HTR-8/SVneo (cell line): ENCODE measurements at places on chromosomes 4 and X.

DNA sequence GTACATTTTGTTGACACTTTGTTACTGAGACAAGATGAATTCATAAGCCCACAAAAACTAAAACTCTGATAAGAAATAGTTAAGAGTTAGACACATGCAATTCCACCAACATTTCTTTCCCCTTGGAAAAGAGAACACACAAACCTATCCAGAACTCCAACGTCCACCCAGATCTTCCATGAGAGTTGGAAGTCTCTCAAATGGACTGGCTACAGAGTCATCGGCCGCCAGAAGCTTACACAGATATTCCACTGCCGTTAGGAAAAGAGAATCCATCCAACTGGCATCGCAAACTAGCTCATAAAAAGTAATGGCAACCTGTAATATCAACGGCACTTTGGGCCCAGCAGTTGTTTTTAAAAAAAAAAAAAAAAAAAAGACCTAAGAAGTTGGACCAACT lies 114.7 kb downstream of the PRKX start:
- no peak for DNase-seq

GRCh38 chr4:148054275-148054674 lies 322.4 kb downstream of the ARHGAP10 start:
- no peak for DNase-seq

- DNase-seq = no peak
Observed at GRCh38 chr4:115489279-115489678, 375.9 kb upstream of the NDST4 start.

DNA sequence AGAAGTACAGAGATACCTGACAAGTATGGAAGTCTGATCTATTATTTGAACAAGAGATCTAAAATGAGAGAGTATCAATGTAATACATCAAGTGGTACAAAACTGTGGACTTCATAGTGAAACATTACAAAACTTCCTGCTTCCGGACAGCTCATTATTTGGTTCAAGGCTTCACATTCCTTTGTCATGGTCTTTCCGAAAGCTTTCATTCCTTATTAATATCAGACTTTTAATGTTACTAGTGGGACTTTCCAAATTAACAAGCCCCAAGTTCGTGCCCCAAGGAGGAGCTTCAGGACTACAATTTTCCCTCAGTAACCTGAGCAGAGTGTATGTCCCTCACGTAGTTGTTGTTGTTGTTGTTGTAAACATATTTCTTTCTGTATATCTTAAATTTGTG lies 1.2 kb downstream of the CHIC2 start:
- no peak for DNase-seq

- DNase-seq = no peak
Observed at GRCh38 chrX:18624599-18624998, 47.3 kb downstream of the RS1 start.

- no peak for DNase-seq
Observed at GRCh38 chr4:146398404-146398803, 123.3 kb downstream of the SLC10A7 start.

- no peak for DNase-seq
Observed at GRCh38 chrX:38561951-38562719, 793 bp downstream of the TSPAN7 start.

GRCh38 chr4:25941457-25942221 lies 27.6 kb downstream of the SMIM20 start:
- DNase-seq = no peak

DNA sequence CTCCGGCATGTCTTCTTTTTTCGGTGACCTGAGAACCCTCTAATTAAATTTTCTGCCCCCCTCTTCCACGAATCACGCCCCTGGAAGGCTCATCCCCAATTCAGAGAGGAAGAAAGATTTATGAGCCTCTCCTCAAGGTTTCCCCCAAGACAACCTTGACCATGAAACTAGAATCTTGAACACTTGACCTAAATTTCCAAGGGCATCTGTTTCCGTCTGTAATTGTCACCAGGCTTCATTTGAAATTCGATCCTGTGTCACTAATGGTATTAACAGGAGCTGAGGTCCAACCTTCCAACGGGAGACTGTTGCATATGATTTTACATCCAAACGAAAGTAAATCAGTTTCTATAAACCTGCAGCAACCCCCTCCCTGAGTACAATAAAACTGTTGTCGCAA lies 139.9 kb upstream of the ZIC3 start:
- no peak for DNase-seq

DNA sequence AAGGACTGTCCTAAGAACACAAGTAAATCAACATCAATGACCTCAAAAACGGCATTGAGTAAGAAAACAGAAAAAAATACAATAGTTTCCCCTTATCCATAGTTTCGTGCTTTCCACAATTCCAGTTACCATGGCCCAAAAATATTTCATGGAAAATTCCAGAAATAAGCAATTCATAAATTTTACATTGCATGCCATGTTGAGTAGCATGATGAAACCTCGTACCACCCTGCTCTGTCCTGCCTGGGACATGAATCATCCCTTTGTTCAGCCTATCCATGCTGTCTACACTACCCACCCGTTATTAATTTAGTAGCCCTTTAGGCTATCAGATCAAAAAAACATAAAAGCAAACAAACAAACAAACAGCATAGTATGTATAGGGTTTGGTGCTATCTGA lies 51.1 kb downstream of the KLF3 start:
- DNase-seq = no peak

- no peak for DNase-seq
Observed at GRCh38 chr4:20698820-20699219, 1.4 kb upstream of the PACRGL start.

DNA sequence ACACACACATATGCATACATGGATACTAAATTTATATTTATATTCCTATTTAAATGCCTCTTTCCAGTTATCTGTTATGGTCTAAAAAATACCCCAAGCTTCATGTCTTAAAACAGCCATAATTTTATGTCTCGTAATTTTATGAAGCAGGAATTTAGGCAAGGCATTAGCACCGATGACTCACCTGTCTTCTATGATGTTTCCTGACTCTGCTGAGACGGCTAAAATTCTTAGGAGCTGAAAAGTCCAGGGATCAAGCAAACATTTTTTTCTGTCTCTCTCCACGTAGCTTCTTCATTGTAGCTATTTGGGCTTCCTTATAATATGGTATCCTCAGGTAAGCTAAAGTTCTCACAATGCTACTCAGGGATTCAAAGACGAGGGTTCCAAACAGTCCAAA lies 930.3 kb downstream of the STIM2 start:
- DNase-seq = peak; percentile 9

GRCh38 chrX:104647084-104647483 lies 81.1 kb downstream of the IL1RAPL2 start:
- no peak for DNase-seq

DNA sequence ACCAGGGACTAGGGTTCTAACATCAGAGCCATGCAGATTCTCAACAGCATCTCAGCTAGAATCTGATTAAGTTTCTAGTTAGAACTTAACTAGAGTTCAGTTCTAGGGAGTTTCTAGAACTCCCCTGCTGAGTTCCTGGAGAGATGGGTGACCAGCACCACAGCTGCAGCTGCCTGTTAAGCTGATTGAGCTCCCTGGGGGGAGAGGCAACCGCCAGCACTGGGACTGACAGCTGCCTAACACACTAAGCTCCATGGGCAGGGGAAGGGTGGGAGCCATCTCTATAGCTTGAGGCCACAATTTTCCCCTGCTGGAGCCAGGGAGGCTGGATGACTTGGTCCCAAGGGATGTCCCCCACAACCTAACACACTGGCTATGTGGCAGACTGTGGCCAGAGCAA lies 84.2 kb downstream of the CHIC1 start:
- DNase-seq = no peak

DNA sequence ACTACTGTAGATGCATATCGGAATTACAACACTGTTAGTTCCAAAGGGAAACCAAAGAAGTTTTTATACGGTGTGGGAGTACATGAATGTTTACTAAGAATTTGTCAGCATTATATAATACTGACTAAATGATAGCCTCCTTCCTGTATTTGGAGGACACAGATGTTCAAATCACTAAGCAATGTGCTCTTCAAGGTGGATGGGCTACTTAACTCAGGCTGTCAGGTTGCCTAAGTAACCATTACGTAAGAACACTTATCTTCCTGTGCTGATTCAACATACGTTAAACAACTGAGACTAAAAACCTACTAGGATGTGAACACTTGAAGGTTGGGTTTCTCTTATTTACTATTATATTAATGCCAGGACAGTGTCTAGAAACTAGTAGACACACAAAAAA lies 81.9 kb upstream of the HPGD start:
- no peak for DNase-seq

GRCh38 chr4:166318810-166319525 lies 445.9 kb downstream of the TLL1 start:
- peak; percentile 12 for DNase-seq

DNA sequence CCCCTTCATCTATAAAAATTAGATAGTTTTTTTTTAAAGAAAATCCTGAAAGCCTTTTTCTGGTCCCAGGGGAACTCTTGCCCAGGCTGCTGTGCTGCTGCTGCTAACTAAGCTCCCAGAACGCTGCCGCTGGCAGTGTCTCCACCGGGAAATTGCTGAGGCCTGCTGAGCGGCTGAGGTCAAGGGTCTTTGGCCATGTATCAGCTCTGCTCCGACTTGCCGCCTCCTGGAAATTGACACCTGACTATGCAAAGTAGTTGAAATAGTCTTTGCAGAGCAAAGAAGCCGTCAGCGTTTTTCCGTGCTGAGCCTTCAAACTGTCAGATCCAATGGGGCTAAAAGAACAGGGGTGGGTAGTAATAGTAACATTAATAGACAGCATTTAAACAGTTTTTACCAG lies 839 bp downstream of the QDPR start:
- DNase-seq = no peak

DNA sequence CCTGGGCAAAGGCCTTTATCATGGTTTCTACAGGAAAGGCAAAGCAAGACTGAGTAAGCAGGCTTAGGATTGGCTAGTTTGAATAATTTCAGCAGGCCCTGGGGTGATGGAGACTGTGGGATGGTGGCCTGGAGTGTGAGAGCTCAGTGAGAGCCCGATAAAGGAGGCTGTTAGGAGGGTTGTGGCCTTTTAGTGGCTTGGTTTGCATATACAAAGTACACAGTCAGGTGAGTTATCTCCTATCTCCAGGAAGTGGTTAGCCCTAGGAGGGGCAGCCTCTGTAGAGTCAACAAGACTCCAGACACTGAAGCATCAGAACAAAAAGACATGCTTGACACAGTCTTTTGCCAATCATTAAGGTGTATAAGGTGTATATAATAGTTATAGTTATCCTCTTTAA lies 157.2 kb downstream of the CFAP299 start:
- DNase-seq = no peak

- no peak for DNase-seq
Observed at GRCh38 chrX:38732866-38733265, 68.4 kb upstream of the MID1IP1 start.

- peak; percentile 19 for DNase-seq
Observed at GRCh38 chr4:149897783-149898182, 82.1 kb upstream of the IQCM start.

DNA sequence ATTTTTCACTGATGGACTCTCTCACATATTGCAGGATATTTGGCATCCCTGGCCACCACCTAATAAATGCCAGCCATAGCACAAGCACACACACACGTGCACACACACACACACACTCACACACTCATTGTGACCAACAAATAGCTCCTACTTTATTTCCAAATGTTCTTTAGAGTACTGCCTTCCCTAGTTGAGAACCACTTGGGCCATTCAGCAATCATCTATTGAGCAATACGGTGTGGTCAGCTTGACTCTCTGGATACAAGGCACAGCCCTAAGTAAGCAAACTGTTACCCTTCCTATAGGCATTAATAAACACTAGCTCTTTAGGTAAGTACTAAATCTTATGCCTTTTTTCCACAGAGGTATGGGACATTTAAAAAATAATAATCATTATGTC lies 21.1 kb downstream of the CORIN start:
- no peak for DNase-seq

GRCh38 chrX:12614266-12614665 lies 176.9 kb upstream of the PRPS2 start:
- DNase-seq = no peak

DNA sequence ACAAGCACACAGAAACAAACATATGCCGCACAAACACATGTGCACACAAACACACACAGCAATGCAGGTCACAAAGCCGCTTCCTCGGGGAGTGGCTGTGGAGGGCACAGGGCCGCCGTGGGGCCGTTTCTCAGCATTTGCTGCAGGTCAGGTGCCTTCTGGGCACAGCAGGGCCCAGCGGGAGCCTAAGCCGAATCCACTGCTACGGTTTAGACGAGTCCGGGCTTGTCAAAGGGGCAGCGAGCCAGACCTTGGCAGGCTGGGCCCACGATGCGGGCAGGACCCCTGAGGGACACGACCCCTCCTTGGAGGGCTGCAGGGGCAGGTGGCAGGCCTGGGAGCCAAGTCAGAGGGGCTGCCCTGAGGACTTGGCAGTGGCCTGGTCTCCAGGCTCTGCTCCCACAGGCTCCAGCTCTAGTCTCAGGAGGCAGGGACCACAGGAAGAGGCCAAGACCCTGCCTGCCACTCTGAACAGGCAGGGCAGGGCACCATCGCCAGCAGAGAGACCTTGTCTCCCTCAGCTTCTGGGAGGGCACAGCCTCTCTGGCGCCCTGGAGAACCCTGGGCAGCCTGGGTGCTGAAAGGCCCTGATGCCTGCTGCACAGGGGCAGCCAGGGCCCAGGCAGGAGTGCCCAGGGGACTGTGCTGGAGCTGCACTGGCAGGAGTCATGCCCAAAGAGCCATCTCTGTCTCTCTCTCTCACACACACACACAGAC lies 5.5 kb upstream of the ATP2B3 start:
- DNase-seq = no peak

DNA sequence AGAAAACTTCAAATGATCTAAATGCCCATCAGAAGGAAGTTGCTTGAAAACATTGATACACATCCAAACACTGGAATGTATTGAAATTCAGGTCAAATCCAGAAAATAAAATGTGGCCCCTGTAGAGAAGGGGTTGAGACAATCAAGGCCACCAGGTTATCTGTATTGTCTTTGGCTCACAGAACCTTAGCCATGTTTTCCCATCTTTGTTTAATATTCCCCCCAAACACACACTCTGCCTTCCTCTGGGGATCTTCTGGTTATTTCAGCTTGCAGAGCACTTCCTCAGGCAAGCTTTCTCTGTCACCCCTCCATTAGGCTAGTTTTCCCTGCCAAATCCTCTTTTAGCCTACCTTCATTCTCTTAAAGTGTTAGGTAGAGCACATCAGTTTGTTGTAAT lies 30.5 kb downstream of the PAGE2 start:
- no peak for DNase-seq

DNA sequence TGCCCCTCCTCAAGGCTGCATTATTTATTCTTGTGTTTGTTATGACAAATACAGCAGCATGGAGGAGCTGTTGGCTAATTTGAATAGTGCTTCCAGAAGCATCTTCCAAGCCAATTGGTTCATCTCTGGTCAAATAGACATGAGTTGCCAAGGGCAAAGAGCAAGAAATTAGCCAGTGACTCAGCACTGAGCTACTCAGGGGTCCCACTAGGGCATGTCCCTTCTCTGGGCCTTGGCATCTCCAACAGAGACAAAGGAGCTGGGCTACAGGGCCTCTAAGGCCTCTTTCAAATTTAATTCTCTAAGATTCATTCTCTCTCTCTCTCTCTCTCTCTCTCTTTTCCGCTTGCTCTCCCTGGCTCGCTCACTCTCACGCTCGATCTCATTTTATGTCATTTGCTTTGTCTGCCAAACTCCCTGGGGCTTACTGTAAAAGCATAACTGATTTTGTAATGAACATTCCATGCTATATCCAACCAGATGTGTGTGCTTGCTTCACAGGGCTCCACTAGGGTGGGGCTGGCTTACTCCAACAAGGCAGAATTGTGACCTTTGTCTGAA lies 86.7 kb upstream of the MAGEA4 start:
- DNase-seq = peak; percentile 14
